ENCODE measurements at places on chromosomes 2 and 18. TPM values are rescaled to one million over a fixed set of nuclear protein-coding genes. Genes with fewer than 3 reads are reported as not detected.

The OBSL1 gene
- total RNA-seq, result 9.6 TPM

The UGT1A3 gene
- not detected for total RNA-seq

The FNDC4 gene
- 0.85 TPM for total RNA-seq

The CFC1 gene
- 11.4 TPM for total RNA-seq

The MOCOS gene
- 0.19 TPM for total RNA-seq

The ACKR3 gene
- 7.1 TPM for total RNA-seq

Measured in thymus (tissue), 14 donors.